ENCODE measurements at places on chromosomes 1 and 21.

- DNase-seq: no peak
These were observed 19.1 kb upstream of the SRSF10 start for GRCh38 chr1:23999156-23999671.

DNA sequence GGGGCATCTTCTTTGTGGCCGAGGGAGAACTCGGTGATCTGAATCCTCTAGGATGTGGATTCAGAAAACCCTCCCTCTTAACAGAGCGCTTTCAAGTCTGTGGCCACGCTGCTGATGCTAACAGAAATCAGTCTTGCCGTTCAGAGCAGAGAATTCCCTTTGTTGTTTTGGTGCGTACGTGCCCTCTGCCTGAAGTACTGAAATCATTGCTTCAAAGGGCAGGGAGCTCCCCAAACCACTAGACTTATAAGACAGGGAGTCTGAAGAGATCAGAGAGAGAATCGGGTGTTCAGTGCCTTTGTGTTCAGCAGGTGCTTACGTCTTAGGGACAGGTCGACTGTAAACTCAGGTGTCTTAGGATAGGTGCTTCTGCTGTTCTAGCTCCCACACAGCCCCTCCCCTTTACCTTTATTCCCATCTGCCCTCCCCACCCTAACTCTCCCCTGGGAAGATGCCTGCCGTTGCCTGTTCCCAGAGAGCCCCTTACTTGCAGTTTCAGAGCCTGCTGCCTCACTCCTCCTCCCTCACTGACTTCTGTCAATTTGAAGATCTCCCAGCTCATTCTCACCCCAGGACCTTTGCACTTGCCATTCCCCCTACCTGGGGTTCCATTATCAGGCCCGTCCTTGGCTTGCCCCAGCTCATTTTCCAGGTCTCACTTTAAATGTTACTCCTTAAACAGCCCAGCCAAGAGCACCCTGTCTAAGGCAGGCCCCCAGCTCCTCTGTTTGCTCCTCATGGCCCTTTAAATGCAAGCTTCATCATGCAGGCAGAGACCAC lies 143.0 kb downstream of the CAMTA1 start:
- DNase-seq: no peak

DNA sequence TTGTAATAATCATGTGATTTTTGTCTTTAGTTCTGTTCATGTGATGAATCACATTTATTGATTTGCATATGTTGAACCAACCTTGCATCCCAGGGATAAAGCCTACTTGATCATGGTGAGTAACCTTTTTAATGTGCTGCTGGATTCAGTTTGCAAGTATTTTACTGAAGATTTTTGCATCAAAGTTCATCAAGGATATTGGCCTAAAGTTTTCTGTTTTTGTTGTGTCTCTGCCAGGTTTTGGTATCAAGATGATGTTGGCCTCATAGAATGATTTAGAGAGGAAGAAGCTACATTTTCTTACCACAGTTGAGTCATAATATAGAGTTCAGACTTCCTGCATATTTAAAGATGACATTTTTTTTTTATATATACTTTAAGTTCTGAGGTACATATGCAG lies 455.9 kb downstream of the PLPP3 start:
- DNase-seq: no peak

DNA sequence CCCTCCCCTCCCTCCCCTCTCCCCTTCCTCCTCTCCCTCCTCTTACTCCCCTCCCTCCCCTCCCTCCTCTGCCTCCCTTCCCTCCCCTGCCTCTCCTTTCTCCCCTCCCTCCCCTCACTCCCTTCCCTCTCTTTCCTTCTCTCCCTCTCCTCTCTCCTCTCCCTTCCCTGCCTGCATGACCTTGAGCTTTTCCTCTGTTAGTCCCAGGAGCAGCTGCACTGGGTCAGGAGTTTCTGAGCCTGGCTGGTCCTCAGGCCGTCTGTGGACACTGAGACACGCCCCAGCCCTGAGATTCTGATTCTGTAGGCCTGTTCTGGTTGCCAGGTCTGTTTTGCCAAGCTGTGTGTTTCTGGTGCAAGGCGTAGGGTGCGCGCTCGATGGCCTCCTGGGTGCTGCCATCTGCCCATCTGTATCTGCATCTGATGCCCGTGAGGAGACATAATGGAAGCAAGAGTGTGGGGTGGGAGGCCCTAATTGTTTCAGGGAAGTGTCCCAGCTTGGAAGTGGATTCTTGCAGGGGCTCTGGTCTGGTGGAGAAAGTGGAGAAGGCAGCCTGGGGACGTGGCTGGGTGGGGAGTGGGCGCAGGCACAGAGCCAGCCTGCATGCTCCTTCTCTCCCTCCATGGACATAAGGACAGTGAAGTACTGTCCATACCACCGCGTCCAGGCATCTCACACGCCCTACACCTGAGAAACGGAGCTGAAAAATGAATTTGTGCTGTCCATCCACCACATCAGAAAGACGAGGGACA lies 97.2 kb downstream of the WDR4 start:
- no peak for DNase-seq

DNA sequence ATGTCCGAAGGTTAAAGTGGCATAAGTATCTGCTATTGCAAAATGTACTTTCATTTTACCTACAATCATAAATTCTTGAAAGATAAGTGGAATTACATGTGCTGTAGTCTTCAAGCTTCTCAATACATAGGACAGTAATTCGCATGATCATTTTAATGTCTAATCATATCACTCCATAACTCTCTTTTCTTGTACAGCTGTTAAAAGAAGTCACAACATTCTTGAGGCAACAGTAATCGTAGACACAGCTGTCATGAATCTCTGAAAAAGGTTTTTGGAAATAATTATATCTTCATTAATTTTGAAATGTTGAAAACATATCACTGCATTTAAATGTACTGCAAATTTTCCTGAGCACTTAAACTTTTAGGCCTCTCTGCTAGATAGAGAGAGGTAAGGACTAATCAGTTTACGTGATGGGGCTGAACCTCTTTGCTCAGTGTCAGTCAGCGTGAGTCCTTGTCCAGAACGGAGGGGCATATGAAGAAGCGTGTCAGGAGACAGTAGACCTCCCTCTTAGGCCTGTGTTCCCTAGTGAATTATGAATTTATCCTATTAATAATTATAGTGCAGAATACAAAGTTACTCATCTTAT lies 133.4 kb downstream of the NEK7 start:
- no peak for DNase-seq

GRCh38 chr1:5658340-5659316 lies 333.6 kb downstream of the NPHP4 start:
- no peak for DNase-seq

GRCh38 chr1:119345398-119345797 lies 23.2 kb upstream of the HAO2 start:
- no peak for DNase-seq
